ENCODE measurements at places on chromosomes 5 and 9.

- DNase-seq = no peak
These were observed 15.9 kb upstream of the TOMM5 start for GRCh38 chr9:37608250-37608649.

DNA sequence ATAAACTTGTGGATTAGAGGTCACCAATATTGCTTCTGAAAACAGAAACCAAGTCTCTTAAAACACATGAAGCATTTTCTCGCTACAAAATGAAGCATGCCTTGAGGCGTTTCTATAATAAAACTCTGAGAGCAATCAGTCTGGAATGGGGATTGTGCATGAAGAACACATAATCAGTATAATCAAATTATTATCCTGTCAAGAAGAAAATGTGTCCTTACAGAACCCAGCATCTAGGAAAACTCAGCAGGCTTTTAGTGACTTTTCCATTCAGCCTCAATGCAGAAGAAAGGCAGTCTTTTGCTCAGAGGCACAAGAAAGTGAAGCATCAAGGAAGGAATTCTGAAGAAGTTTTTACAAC, 121.9 kb downstream of the CDH18 start:
- no peak for DNase-seq

GRCh38 chr5:150548123-150548522, 40.2 kb downstream of the NDST1 start:
- DNase-seq = no peak

- DNase-seq = no peak
These were observed 129.7 kb upstream of the PDE4D start for GRCh38 chr5:60023255-60023654.

DNA sequence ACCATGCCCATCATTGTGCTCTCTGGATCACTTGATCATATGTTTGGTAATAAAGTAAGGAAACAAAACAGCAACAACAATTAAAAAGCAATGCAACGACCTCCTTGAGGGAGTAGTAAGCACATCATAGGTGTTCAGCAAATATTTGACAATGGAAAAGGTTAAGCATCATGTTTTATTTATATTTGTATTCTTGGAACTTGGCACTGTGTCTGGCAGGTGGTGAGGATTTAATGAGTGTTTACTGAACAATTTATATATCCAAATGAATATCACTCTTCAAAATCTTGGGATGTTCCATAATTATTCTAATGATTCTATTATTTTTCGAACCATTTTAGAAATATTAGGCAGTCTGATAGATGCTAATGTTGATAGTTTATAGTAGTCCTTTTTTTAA, 6.2 kb downstream of the PIP5K1B start:
- no peak for DNase-seq

DNA sequence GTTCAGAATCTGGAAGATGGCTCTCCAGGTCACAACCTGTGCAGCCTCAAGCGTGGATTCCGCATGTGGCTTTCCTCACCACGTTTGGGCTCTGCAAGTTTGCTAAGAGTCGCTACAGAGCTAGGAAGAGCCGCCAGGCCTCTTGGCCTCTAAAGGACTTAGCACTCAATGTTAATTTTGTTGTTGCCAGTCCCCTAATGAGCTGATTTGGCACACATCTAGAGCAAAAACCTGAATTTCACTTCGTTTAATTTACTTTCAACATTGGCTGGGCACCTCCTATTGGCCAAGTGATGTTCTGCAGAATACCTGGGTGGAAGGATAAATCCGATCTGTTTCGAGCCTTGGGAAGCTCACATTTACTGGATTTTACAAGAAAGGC, 65.8 kb upstream of the UNC5A start:
- no peak for DNase-seq

Measured in T follicular helper cell (primary cell).